ENCODE measurements at places on chromosomes 6 and 20.

- DNase-seq = no peak
These were observed 20.1 kb upstream of the ZNF217 start for GRCh38 chr20:53613748-53614147.

- DNase-seq = no peak
These were observed 1.1 kb upstream of the PSMB8 start for GRCh38 chr6:32844839-32845383.

GRCh38 chr20:8811801-8812594, 256.9 kb upstream of the PLCB4 start:
- DNase-seq = no peak

GRCh38 chr6:148509800-148510581, 167.4 kb downstream of the SASH1 start:
- DNase-seq = no peak

DNA sequence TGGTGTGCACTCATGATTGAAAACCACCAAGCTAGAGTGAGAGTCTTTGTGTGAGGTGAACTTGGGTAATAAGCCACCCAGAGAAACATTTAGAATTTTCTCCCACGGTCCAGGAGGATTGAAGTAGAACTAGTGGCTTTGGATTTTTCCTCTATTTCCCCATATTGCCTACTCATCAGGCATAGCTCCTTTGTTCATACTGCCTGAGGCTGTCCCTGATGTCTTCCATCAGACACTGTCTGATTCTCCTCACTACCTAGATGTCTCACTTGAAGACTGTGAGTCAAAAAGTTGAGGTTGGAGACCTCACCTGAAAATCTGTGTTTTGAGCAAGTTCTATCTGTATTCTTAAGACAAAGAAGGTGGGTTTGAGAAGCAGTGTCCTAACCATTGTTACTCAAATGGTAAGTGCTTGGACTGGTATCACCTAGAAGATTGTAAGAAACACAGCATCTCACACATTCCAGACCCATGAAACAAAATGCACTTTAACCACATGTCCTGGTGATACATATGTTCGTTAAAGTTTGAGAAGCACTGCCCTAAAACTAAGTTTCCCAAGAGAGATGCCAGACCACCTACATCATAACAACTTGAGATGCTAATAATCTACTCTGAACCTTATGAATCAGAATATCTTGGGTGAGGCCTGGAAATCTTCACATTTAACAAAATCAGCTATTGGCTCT, 523.4 kb upstream of the BTBD3 start:
- no peak for DNase-seq

GRCh38 chr6:52754443-52754842, 8.8 kb downstream of the GSTA2 start:
- no peak for DNase-seq

GRCh38 chr6:38146021-38146733, 326.6 kb downstream of the ZFAND3 start:
- no peak for DNase-seq

- no peak for DNase-seq
These were observed 150.7 kb downstream of the FARS2 start for GRCh38 chr6:5412017-5412416.

DNA sequence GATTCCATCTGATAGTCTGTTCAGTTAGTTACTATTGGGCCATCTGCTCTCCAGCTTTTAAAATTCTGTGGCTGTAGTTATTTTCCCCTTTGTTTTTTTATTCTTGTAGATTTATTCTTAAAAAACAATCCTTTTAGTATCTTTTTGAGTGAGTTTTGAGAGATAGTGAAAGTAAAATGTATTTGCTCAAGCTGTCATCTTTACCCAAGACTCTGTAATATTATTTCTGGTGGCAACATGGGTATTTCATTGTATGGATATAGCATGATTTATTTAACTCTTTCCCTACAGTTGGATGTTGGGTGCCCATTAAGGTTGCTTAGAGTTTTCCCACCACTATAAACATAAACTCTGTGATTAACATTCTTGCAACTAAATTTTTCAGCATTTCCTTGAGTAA, 24.6 kb downstream of the STK4 start:
- DNase-seq = no peak

- DNase-seq = no peak
These were observed 356.4 kb downstream of the CDH4 start for GRCh38 chr20:61608275-61609085.

- DNase-seq = no peak
These were observed 253.1 kb downstream of the SLC24A3 start for GRCh38 chr20:19465536-19465935.

- DNase-seq = no peak
These were observed 77.1 kb downstream of the WASF1 start for GRCh38 chr6:110102411-110102810.

- no peak for DNase-seq
These were observed 8.5 kb downstream of the TAP2 start for GRCh38 chr6:32830017-32830416.

GRCh38 chr20:43939762-43940121, 25.1 kb downstream of the TOX2 start:
- no peak for DNase-seq

DNA sequence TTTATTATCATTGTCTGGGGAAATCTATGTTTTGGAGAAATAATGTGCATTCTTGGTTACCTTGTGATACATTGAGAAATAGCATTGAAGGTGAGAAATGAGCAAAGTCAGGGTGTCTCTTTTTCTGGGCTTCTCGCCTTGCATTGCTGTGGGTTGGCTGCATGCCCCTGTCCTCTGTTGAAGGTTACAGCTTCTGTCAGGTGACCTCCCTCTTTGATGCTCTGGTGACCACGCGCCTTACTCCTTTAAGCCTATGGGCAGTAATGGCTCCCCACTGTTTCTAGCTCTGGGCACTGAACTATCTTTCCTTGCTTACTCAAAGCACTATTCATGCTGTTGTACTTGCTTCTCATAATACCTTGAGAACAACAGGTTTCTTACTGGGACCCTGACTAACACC, 14.6 kb downstream of the ADGRB3 start:
- DNase-seq = no peak

GRCh38 chr6:27209659-27210269, 37.7 kb upstream of the PRSS16 start:
- no peak for DNase-seq

- no peak for DNase-seq
These were observed 110.6 kb upstream of the GLP1R start for GRCh38 chr6:38937839-38938613.

DNA sequence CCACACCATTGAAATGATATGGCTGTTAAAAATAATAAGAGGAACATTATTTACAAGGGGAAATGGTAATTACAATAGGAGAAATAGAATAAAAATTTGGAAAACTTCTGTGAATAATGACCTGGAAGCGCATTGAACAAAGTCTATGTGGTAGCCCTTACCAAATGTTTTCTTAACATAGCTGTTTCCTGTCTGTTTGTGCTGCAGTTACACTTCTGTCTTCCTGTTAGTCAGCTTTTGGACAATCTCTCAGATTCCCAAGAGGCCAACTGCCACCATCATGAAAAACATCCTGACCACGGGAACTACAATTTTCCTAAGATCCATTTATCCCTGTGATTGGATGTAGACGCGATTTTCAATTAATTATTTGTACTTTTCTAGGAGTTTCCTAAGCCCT, 754.4 kb upstream of the MARCKS start:
- no peak for DNase-seq

- no peak for DNase-seq
These were observed 48.9 kb downstream of the SLC2A12 start for GRCh38 chr6:134003542-134003951.

DNA sequence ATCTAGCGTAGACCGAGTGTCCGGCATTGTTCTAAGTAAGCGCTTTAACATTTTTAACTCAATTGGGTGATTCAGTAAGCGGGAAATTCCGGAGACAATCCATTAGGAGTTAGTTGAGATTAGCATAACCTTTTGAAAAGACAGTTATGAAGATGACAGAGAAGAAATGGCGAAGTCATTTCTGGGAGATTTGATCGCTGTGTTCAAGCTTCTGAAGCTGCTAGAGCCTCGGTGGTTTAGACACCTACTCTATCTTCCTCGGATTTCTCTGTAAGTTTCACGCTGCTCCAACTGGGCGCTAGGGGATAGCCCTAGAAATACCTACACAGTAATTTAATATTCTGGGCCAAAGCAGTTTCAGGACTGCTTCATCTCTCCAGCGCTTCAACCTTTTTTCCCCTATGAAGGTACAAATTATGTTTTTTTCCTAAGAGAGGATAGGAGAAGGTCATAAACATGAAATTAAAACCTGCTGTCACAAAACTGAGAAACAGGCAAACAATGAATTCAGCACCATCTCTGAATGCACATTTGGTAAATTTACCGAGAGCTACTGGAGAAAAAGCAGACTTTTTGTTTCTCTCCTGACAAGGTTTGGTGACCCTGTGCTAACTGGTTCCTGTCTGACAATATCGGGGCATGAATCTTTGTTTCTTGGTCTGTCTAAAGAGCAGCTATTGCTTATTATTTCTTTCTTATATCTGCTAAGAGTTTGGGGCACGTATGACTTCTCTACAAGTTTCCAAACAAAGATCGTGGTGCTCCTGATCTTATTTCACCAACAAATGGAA, 22.4 kb downstream of the ZNF311 start:
- no peak for DNase-seq

GRCh38 chr20:61799394-61799923, 266.2 kb downstream of the TAF4 start:
- DNase-seq = no peak

GRCh38 chr6:30991891-30992290, 8.4 kb downstream of the MUC21 start:
- no peak for DNase-seq

DNA sequence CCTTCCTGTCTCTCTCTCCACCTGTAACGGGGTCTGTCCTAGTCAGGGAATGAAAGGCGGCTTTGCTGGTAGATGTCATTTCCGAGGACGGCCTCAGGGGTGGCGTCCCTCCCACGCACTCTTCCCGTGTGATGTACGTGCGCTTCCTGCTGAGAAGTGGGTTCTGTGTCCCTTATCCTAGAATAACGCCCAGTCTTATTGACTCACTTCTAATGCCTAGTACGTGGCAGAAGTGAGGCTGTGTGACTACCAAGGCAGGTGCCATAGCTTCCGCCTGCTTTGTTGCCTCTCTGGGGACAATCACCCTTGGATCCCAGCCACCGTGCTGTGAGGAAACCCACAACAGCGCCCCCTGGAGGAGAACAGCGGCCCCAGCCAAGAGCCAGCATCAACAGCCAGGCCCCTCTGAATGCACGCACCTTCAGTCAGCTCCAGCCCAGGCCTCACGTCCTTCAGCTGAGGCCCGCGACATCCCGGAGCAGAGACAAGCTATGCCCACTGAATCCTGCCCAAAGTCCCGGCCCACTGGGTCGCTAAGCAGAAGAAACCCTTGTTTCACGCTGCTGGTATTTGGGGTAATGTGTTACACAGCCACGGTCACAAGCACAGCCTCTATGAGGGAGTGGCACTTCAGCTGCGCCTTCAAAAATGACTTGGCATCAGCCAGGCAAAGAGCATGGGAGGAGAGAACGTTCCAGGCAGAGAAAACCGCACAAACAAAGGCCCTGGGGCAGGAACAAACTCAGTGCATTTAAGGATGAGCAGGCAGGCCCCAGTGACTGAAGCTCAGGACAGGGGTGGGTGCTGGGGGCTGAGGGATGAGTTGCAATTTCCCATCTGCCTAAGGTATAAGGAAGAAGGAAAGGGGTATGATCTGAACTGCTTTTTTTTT, 224.2 kb downstream of the NFATC2 start:
- peak; percentile 4 for DNase-seq

GRCh38 chr20:952196-952795, 36.2 kb upstream of the ANGPT4 start:
- DNase-seq = no peak

DNA sequence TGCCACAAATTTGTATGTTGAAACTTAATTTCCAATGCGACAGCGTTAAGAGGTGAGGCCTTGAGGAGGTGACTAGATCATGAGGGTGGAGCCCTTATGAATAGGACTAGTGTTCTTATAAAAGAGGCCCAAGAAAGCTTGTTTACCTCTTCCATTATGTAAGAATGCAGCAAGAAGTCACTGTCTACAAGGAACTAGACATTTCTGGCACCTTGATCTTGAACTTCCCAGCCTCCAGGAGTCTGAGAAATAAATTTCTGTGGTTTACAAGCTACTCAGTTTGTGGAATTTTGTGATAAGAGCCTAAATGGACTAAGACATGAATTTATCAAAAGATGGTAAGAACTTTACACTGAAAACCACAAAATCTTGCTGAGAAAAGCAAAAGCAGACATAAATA, 173.6 kb upstream of the SGK1 start:
- DNase-seq = no peak

DNA sequence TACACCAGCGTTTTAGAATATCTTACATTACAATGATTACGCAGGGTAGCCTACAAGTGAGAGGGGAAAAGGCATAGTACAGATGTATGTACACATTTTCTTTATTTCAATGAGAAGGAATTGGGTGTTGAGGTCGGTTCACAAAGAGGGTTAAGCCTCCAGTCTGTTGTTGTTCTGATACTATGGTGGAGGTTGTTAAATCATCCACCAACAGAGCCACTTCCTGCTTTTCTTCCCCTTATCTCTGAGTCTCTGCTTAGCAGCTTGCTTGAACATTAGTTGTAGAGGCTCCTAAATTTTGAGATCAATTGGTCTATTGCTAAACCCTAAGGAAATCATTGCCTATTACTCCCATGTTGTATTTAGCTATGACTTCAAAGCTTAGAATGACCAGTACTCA, 7.3 kb downstream of the RGS17 start:
- no peak for DNase-seq

DNA sequence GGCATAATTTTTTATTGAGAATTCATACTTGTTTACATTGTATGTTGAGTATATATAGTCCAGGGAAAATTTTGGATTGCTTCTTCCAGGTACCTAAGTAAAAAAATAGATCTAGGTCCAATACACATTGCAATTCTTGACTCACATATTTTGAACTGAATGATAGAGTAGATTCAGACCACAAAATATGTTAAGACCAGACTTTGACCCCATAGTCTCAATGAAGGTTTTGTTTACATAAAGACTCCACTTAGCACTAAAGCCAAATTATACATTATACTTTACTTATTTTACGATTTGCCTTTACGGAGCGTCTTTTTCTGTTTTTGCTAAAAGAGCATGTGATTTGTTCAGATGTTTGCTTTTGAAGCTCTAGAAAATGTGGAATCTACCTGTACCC, 144.1 kb upstream of the PTCHD4 start:
- no peak for DNase-seq

GRCh38 chr6:93974332-93974731, 555.0 kb upstream of the EPHA7 start:
- DNase-seq = no peak

GRCh38 chr20:24448170-24448569, 21.3 kb upstream of the SYNDIG1 start:
- DNase-seq = no peak

DNA sequence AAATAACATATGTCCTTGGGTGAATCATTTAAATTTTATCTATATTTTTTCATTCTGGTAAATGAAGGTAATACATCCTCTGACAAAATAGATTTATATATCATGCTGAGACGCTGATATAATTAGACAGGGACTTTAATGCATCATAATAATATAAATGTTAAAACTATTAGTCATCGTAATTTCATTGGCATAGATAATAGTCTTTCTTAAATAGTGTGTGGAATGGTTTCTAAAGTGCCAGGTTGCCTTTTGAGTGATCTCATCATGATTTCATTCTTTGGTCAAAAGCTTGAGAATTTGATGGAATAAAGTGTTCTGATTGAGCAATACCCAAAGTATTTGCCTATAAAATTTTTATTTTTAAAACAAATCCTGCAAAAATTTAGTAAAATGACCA, 43.2 kb upstream of the BMP5 start:
- DNase-seq = no peak

GRCh38 chr6:152204591-152204990, 397.1 kb downstream of the ESR1 start:
- no peak for DNase-seq

- no peak for DNase-seq
These were observed 8.7 kb downstream of the LAMA5 start for GRCh38 chr20:62358171-62359042.

Data from activated CD8-positive, alpha-beta memory T cell treated with anti-CD3 and anti-CD28 coated beads for 1 hour (primary cell).